SJSA1 (cell line): ENCODE measurements at places on chromosomes 1 and 21. TPM values are rescaled to one million over a fixed set of nuclear protein-coding genes. Genes with fewer than 3 reads are reported as not detected.

- DNase-seq: no peak
Observed at GRCh38 chr1:234600418-234601281, 9.3 kb downstream of the IRF2BP2 start.

The GJA9 gene
- total RNA-seq: not detected in 2 replicates

DNA sequence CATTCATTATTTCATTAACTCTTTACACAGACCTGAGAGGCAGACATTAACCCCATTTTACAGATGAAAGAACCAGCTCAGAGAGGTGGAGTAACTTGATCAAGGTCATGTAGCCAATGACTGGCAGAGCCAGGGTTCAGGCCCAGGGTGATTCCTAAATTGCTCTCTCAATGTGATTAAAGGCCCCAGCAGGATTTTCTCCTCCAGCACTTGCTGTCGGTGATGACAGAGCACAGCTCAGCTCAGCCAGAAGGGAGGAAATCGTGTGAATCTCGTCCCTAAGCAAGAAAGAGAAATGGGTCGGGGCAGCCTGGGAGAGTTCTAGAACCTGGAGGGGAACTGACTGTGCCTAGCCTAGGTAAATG is 19.5 kb upstream of the RNF19B start:
- no peak for DNase-seq

The BLACAT1 gene
- not detected in 2 replicates for total RNA-seq

- DNase-seq: no peak
Observed at GRCh38 chr21:17989780-17990179, 170.6 kb upstream of the C21orf91 start.

DNA sequence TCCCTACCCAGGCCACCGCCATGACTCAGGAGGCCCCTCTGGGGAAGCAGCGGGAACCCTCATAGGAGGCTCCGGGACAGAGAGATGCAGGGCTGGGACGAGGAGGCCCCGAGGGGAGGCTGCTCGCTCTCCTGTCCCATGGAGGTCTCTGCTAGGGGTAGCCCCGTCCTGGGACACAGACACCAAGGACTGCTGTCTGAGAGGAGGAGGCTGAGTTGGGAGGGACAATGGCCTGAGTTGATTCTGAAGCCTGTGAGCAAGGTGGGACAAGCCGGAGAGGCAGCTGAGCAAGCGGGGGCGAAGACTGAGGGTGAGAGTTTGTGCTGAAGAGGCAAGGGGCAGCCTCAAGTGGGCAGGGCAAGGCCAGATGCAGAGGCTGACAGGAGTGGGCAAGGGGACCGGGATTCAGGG is 17.4 kb downstream of the SLC27A3 start:
- no peak for DNase-seq

- no peak for DNase-seq
Observed at GRCh38 chr1:184959626-184960025, 14.7 kb downstream of the NIBAN1 start.

- no peak for DNase-seq
Observed at GRCh38 chr1:209703834-209704504, 677 bp upstream of the HSD11B1 start.

The PSEN2 gene
- total RNA-seq: 13.2 and 38.2 TPM in 2 replicates

DNA sequence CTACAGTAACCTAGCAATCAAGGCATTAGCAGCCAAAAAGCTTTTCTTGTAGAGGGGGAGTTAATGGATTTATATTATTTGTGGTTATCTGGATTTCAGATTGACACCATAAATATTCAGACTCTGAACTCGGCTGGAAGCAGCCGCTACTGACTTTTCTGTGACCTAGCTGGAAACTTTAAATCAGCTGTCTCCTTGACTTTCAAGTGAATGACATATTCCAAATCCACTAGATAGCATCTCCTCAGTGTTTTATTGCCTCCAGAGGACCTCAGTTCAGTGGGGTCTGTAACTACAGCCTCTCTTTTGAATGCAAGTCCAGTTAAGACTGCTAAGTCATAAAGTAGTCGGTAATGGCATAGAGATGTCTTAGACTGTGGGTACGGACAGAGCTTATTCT is 448.5 kb downstream of the NUF2 start:
- DNase-seq: no peak

GRCh38 chr1:30108186-30108585 is 615.2 kb downstream of the MATN1 start:
- no peak for DNase-seq

DNA sequence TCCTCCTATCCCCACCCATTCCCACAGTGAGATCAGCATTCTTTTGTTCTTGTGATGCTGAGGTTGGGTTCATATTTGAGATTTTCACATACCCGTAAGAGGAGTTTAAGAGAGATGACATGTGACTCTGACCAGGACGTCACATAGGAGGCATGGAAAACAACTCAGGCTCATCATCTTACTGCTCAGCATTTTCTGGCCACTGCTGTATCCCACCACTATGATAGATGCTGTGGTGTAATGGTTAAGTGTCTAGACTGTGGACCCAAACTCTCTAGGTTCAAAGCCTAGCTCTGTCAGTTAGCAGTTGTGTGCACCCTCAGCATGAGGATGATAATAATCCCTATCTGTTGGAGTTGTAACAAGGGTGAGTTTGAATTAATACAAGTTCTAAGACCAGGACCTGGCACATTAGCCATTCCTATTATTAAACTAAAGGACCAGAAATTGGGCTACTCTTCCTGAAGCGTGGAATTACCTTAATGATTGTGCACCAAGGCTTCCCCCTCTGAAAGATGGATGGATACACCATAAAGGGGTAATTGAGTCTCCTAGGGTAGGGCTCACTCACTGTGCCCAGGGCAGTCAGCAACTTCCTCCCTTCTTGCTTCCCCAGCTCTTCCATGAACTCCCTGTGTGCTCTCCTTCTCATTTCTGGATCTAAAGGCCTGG is 40.9 kb downstream of the LGR6 start:
- DNase-seq: peak; percentile 73

DNA sequence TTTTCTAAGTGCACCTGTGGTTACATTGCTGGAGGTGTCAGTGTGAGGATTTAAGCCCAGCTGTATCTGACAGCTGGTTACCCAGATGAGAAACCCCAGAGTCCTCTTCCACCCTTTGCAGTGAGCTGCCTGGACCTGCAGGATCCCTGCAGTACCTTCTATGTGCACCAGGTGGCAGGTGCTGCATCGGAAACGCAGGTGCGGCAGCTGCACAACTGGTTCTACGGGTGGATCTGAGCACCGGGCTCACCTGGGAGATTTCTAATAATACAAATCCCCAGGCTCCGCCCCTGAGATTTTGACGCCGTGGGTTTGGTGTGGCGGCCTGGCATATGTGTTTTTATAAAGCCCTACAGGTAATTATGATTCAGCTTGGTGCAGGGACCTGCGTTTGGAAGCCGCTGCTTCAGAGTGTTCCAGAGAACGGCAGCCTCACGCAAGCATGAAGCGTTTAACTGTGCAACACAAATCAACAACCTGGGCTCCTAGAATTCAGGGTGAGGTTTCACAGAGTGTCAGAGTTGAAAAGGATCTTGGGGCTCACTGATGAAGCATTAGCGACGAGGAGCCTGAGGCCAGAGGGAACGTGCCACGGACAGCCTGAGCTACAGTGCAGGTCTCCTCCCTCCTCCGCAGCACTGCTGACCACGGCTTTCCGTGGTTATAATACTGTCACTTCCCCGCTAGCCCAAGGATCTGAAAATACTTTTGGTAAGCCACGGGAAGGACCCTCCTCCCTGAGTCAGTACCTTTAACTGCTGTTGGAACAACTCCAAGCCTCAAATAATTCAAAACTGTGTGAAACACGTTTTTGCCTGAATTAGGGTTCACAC is 96.7 kb upstream of the TRABD2B start:
- DNase-seq: peak; percentile 52

DNA sequence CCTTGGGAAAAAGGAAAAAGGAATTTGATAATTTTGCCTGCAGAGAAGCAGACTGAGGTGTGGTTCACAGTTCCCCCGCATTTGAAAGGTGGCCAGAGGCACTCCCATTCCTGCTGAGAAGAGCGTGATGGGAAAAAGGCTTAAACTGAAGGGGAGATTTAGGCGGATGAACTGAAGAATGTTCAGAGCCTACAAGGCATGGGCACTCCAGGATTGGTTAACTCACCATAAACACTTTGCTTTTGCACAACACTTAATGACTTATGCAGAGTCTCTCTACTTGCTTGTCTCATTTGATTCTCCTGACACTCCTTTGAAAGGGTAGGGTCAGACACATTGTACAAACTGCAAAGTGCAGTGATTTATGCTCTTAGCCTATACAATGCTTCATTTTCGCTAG is 119.6 kb upstream of the RUNX1 start:
- no peak for DNase-seq

DNA sequence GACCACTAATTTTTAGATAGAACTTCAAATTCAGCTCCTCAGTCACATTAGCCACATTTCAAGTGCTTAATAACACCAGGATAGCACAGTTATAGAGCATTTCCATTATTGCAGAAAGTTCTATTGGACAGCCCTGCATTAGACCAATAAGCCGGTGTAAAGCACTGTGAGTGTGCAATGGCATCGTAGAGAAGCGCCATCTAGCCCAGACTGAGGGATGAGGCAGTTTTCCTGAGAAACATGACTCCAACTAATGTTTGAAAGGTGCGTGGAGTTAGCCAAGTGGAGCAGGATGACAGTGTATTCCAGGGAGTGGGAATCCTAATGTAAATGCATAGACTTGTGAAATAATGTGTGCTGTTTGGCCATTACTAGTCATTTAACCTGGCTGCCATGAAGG is 7.7 kb downstream of the RPE65 start:
- no peak for DNase-seq

The FCRL2 gene
- not detected in 2 replicates for total RNA-seq

The IFI6 gene
- 54.6 and 97.5 TPM in 2 replicates for total RNA-seq

The DCST2 gene
- not detected in 2 replicates for total RNA-seq

GRCh38 chr21:25556091-25556490 is 51.2 kb downstream of the MRPL39 start:
- DNase-seq: no peak

The C1orf232 gene
- total RNA-seq: not detected in 2 replicates

The SPRR2F gene
- total RNA-seq: not detected in 2 replicates

The RSPH1 gene
- total RNA-seq: not detected in 2 replicates

The ANKRD35 gene
- not detected in 2 replicates for total RNA-seq

GRCh38 chr1:21514245-21514644 is 5.0 kb downstream of the ALPL start:
- DNase-seq: no peak

GRCh38 chr1:218804014-218804785 is 369.5 kb upstream of the LYPLAL1 start:
- no peak for DNase-seq

- no peak for DNase-seq
Observed at GRCh38 chr1:68438310-68438709, 11.4 kb downstream of the RPE65 start.

The RNF11 gene
- total RNA-seq: 146 and 168 TPM in 2 replicates

DNA sequence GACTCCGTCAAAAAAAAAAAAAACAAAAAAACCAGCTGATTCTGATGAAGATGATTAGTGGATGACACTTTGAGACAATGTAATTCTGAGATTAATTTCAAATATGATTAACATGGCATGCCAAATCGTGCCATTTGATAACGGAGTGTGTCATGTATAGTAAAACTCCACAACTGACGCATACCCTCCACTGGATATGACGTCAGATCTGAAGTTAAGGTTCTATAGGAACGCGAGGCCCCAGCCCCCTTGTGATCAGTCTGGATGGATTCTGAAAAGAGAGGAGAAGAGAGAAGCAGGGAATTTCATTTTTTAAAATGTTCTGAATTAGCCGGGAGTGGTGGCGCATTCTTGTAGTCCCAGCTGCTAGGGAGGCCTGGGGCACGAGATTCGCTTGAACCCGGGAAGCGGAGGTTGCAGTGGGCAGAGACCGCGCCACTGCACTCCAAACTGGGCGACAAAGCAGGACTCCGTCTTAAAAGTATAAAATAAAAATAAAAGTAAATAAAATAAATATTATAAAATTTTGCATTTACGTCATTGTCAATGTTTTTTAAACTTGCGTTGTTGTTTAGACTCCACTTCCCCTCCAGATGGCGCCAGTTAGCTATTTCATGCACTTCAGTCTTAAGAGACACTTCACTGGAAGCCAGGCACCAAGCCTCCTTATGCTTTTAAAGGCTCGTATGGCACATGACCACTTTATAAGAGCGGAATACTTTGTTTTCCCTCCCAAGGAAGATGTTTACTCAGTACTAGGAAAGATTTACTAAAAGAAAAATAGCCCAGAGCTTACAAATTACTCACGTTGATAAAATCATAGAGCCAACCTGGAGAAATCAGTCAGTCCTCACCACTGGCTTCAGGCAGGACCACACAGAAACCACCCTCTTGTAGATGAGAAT is 65.5 kb downstream of the UBE2U start:
- peak; percentile 77 for DNase-seq

The BRDT gene
- not detected in 2 replicates for total RNA-seq

GRCh38 chr1:6358144-6358624 is 35.4 kb downstream of the ACOT7 start:
- no peak for DNase-seq

DNA sequence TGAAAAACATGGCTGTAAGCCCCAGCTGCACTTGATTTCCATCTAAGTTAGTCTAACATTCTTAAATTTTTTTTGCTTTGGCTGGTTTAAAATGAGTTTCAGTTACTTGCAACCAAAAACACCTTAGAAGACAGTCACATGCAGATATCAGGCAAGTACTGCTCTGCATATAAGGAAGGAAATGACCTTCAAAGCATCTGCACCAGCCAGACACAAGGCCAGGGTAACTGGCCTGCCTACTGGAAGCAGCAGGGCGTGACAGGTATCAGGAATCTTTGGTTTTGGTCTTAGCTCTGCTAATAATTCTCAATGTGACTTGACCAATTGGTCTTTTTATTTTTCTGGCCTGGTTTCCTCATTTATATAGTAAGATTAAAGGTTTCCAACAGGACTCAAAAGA is 33.5 kb downstream of the SCYL3 start:
- no peak for DNase-seq

DNA sequence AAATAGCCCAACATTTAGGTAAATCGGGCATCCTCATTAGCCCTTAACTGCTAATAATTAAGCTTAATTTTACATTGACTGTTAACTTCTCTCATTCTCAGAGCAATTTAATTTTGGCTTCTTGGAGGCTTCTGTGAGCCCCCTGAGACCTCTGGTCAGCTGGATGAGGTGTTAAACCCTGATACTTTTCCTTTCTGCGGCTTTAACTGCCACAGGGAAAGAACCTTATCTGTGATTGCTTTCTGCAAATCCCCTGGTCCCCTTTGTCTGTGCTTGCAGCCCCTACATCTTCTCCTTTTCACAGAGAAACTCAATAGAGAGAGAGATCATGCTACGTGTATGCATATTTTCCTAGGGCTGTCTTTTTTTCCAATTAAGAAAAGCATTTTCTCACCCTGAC is 184.5 kb upstream of the CSF3R start:
- DNase-seq: no peak

- no peak for DNase-seq
Observed at GRCh38 chr1:65512383-65512782, 91.9 kb downstream of the LEPR start.

DNA sequence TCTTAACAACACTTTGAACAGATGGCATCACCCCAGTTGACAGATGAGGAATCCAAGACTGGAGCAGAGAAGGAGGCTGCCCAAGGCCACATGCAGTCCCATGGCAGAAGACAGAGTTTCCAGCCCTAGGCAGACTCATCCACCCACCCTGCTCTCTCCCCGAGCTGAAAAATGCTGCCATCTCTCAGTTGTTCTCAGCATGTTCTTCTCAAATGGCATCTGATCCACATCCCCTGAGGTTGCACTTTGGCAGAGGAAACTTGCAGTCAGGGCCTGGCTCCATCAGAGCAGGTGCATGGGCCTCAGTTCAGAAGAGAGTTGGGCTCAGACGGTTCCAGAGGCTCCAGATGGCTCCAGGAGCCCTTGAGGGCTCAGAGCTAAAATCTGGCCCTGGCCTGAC is 709.4 kb downstream of the MATN1 start:
- DNase-seq: no peak

The PLCH2 gene
- total RNA-seq: 0.24 TPM in 1 of 2 replicates, not detected in the other

GRCh38 chr1:228155596-228156514 is 6.1 kb downstream of the GJC2 start:
- DNase-seq: no peak
